NCI-H524 (cell line): ENCODE measurements at places on chromosomes 2 and 18.

- no peak for DNase-seq
These were observed 238.8 kb downstream of the RNF152 start for GRCh38 chr18:61653823-61654551.

DNA sequence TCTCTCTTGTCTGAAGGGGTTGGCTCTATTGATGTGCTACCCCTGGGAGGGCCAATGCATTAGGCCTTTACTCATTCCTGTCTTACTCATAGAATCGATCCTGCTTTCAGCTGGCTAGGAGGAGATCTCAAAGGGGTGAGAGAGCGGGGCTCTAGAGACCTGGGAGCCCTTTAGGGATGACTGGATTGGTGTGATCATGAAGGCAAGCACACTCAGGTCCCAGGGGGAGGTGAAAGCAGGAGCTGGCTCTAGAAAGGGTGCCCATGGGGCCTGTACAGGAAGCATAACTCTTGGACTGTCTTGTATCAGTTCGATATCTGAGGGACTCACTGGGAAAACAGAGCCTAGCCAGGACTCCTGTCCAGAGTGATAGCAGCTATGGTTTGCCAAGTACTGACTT lies 47.8 kb downstream of the INPP4A start:
- no peak for DNase-seq

GRCh38 chr18:68826121-68826520 lies 28.2 kb downstream of the CCDC102B start:
- no peak for DNase-seq

DNA sequence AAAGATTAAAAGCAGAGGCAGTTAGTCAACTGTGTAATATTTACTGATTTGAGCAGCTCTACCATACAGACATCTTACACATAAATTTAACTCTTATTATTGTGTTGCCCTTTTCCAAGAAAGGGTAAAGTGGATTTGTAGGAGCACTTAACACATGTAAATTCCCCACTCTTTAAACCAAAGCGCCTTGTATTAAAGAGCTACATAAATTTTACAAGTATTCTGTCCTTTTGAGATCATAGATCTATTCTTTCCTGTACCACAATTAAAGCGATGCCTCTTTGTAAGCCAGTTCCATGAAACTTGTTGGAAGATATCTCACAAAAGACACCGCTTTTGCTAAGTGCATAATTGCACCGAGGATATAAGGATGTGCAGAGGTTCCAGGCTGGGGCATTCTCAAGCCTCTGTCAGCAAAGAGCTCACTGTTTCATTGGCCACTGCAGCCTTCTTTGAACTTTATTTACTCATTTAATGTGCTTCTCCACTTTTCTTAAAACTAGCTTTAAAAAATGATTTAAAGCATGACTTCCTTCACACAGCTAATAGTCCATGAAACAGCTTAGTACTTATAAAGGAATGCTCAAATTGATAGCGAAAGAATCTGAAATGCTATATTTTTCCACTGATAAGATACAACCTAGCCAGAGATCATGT lies 520.0 kb upstream of the TCF4 start:
- DNase-seq, result no peak

DNA sequence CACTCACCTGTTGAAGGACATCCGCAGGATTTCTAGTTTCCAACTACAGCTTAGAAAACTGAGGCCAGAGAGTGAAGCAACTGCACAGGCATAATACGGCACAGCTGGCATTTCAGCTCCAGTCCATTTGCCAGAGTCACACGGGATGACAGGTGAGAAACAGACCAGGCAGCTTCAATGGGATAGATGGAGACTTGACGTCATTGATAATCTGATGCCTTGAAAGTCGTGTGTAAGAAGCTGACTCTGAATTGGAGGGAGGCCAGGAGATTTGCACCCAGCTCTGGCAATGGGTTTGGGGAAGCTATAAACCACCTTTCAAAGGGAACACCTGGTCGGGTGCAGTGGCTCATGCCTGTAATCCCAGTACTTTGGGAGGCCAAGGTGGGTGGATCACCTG lies 12.4 kb upstream of the DNMT3A start:
- DNase-seq, result peak; percentile 23

- no peak for DNase-seq
These were observed 5.1 kb upstream of the GALNT13 start for GRCh38 chr2:153866595-153866994.

- DNase-seq, result peak; percentile 57
These were observed 275 bp downstream of the HOXD8 start for GRCh38 chr2:176129813-176130146.

- peak; percentile 83 for DNase-seq
These were observed 21.0 kb downstream of the INPP4A start for GRCh38 chr2:98465456-98466226.

DNA sequence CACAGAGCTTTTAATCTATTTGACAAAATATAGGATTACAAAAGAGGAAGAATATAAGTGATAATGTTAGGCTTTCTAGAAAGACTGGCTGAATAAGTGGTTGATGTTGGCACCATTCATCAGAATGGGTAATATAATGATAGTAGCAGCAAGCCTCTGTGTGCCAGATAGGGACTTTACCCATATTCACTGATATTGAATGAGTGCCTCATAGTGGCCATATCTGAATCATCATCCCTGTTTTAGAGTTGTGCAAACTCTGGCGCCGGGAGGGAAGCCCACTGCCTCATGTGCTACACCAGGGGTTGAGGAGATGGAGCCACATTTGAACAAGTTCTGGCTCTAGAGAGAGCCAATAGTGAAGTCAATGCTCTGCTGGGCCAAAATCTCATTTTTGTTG lies 368.7 kb upstream of the CRIM1 start:
- no peak for DNase-seq

DNA sequence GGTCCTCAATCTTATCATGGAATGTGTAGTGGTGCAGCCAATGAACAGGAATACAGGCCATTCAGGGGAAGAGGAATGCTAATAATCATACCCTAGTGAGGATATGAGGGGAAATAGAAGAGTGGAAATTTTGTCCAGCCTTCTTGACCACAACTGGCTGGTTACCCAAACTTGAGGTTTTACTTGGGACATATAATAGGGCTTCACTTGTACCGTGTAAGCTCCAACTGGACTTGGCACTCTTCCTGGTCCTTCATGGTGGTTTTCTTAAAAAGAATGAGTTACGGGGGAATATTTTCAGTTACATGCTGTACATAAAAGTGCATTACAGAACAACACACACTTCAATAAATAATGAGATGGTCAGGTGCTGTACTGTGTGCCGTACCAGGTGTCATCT lies 234.9 kb upstream of the RASGRP3 start:
- DNase-seq, result no peak

DNA sequence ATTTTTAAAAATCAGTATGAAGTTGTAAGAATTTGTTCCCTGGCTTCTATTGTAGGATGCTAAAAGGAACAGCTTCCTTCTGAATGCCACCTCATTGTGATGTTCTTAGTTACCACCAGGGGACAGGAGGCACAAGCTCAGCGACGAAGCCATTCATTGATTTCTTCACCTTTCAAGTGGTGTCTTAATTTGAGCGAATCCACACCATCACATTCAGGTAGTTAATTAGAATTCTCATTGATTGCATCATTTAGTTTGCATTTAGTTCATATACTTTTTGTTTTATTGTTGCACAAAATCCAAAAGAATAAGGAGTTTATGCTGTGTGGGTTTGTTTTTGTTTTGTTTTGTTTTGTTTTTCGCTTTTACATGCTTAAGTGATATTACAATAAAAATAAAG lies 23.1 kb downstream of the CYP27C1 start:
- DNase-seq, result peak; percentile 16
